GM12891 (cell line): ENCODE measurements at places on chromosomes 7 and 10.
A peak's percentile ranks its signal among the peaks of the same experiment; 100 is the strongest.

DNA sequence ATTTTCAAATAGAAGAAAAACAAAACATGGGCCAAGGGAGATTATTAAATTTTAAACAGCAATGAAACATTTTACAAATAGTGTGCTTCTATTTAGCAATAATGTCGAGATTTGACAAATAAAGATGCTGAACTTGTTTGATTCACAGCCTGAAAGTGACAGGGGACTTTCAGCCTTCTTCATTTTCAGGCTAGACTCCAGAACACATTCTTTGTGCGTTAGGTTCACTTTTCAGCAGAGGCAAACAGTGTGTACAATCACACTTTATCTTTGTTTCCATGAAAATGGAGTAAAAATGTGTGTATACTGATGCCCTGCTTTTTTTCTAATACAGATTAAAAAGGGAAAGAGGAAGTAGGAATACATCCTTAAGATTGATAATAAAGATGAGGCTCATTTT, 35.6 kb downstream of the FAM171A1 start:
- no peak for DNase-seq

DNA sequence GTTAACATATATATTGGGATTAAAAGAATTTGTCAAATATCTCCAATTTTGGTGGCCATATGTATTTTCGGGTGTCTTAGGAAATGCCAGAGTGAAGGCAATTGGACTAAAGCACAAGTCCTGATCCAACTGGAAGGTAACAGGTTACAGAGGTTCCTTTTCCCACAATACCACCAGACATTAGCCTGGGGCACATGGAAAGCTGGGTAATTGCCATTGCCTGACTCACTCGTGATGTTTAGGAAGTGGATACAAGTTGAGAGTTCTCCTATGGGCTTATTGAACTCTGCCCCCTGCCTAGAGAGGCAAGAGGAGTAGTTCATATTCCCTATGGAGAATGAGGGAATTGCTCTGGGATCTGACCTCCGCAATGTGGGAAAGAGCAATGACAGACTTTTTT, 5.7 kb downstream of the DNAH11 start:
- DNase-seq, result no peak

DNA sequence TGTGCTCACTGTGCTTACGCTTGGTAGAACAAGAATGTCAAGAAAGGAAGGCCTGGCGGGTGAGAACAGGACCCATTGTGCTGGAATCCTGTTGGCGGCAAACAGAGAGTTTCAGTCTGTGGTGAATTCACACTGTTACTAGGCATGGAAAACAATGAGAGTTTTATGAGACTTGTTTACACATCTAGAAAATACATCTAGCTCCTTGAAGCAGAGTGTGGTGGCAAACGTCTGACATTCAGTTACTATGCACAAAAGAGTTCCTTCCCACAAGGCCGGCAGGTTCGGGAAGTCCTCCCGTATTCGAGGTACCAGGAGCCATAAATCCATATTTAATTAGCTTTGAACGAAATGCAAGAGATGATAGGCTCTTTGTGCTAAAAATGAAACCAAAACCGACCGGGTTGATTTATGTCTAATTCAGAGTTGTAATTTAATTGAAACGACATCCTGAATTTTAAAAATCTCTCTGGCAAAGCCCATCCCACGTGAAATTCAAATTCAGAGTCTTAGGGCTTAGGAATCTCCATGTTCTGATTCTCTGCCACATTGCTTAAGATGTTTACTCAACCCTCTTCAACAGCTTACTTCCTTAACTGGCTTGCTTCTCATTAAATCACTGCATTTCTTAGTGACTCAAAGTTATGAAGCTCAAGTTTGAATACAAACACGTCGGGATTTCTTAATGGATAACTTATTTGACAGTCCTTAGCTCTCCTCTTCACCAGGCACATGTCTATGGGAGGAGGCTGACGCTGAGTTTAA, 299.9 kb upstream of the PITRM1 start:
- DNase-seq, result no peak

- DNase-seq, result peak; percentile 3
These were observed 60.8 kb downstream of the RHOBTB1 start for GRCh38 chr10:60883187-60883586.

DNA sequence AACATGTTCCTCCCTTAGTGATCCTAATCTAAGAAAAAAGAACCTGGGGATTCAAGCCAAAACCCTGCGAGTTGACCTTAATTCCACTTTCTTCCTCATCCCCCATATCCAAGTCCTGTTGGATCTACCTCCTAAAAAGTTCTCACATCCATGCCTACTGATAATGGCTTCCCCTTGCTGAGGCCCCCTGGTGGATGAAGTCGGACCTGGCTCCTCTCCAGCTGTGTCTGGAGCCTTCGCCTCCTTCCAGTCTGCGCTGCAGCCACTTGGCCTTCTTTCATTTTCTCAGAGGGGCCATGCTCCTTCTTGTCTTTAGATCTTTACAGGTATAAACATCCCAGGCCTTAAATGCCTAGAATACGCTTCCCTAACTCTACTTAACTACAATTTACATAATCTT, 8.1 kb downstream of the PDE1C start:
- DNase-seq, result peak; percentile 16

GRCh38 chr7:116271161-116271913, 61.0 kb downstream of the TES start:
- DNase-seq, result no peak

- DNase-seq, result no peak
These were observed 120.2 kb upstream of the ODAD2 start for GRCh38 chr10:28118985-28119628.

GRCh38 chr7:132977234-132977633, 104.7 kb downstream of the CHCHD3 start:
- DNase-seq, result no peak

GRCh38 chr7:156096771-156097538, 284.7 kb upstream of the SHH start:
- no peak for DNase-seq

DNA sequence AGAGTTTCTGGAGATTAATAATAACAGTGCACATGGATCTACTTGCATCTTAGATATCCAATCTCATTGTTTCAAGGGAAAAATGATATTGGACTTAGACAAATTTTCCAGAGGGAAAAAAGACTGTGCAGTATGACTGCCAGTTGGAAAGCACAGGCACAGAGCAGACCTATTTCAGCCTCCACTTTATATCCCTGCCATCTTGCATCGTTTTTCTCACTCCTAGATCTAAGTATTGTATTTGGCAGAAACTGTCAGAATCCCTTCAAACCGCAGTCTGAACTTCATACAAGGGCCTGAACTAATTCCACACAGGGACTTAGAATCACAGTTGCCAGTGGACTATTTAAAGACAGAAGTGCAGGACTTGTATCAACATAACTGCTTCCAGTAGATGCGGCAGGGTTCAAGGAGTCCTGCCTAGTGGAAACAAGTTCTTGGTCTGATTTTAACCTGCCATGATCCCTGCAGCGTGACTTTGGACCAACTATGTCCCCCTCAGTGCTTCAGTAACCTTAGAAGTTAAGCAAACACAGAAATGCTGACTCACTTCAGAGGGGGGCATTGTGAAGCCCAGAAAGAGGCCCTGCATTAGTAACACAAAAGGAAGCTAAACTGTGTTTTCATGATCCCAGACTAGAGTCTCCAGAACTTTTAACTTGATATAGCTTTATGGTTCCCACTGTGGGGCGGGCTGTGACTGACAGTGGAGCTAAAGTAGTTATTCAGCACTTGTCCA, 95.7 kb upstream of the PALS2 start:
- DNase-seq, result no peak

GRCh38 chr7:117312593-117313580, 10.0 kb downstream of the WNT2 start:
- no peak for DNase-seq

DNA sequence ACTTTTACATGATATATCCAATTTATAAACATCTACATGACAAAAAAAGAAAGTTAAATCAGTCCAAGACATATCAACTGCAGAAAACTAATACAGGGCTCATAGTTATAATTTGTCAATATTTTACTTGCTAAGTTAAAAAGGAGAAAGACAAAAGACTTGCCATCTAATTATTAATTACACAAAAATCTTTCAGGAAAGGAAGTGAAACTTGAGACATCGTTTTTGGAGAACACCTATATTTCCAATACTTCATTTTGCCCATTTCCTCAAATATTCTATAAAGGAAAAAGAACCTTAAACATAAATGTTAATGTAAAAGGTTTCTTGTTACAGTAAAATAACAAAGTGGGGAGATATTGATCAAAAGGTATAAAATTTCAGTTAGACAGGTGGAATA, 148.7 kb downstream of the CACNA2D1 start:
- DNase-seq, result no peak

DNA sequence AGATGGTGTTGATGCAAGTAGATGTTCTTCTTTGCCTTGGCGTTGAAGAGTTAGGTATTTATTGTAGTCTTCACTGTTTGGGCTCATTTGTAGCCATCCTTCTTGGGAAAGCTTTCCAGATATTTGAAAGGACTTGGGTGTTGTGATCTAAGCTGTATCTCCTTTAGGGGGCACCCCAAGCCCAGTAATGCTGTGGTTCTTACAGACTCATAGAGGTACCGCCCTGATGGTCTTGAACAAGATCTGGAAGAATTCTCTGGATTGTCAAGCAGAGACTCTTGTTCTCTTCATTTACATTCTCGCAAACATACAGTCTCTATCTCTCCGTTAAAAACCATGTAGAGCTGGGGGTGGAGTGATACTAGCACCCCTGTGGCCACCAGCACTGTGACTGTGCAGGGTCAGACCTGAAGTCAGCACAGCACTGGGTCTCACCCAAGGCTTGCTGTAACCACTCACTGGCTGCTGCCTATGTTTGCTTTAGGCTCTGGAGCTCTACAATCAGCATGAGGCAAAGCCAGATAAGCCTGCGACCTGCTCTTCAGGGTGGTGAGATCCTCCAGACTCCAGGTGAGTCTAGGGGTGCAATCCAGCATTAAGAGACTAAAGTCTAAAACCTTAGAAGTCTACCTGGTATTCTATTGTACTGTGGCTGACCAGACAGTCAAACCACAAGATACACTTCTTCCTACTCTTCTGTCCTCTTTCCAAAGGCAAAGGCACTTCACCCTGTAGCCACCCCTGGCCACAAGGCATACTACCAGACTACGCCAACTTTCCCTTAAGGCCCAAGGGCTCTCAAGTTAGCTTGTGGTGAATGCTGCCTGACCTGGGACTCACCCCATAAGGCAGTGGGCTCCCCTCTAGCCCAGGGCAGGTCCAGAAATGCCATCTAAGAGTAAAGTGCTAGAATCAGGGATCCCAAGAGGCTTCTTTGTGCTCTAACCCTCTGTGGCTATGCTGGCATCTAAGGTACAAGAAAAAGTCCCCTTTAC, 209.7 kb upstream of the TMEM196 start:
- no peak for DNase-seq

DNA sequence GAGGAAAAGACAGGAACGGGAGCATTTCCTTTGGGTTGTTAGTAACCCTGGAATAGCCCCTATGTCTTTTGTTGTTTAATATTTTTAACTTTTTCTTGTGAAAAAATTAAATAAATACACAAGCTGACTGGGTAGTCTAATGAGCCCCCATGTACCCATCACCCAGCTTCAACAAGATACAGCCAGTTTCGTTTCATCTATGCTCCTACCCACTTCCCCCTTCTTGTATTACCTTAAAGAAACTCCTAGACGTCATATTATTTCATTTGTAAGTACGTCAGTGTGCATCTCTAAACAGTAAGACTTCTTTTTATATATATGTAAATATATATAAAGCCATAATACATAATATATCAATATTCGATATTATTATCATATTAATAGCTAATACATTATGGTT, 42.8 kb upstream of the NUB1 start:
- DNase-seq, result no peak

DNA sequence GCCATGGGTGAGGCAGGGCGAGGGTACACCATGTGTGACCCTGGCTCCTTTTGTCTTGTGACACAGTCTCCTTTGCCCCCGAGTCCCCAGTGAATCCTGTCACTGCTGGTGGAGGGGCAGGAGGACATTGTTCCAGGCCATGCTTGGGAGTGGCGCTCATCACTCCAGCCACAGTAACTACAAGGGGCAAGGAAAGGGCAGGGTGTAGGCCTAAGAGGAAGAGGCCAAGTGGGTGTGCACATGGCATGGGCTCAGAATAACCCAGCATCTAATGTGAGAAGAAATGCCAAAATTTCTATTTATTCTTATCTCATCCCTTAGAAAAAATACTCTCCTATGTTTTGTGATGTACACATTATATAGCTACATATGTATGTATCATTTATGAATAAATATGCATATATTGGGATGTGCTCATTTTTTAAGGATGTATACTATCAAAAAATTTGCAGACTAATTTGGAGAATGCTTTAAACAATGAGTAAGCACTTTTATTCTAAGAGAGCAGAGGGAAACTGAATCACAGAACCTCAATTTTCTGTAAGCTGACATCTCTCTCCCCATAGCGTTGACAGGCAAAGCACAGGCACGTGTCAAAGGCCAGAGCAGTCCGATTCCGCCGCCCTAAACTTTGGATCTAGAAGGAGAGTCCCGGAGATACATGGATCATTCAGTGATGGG, 36.9 kb downstream of the RNF32 start:
- no peak for DNase-seq

GRCh38 chr10:57362811-57363210, 904.9 kb downstream of the IPMK start:
- DNase-seq, result no peak

DNA sequence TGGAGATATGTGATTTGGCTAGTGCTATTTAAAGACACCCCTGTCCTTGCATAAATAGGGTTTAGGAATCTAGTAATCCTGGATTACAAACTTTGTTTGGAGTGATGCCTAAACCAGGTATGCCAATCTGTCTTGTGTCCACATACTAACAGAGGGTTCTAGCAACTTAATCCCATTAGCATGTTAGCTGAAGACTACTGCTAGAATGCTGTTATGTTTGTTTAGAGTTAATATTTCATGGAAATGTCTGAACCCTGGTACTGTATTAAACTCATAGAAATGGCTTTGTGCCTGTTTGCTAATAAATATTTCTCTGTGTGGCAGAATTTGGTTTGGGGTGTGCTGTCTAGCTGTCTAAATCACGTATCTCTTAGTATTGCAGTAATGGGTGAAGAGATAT, 150.8 kb downstream of the PFKFB3 start:
- no peak for DNase-seq

DNA sequence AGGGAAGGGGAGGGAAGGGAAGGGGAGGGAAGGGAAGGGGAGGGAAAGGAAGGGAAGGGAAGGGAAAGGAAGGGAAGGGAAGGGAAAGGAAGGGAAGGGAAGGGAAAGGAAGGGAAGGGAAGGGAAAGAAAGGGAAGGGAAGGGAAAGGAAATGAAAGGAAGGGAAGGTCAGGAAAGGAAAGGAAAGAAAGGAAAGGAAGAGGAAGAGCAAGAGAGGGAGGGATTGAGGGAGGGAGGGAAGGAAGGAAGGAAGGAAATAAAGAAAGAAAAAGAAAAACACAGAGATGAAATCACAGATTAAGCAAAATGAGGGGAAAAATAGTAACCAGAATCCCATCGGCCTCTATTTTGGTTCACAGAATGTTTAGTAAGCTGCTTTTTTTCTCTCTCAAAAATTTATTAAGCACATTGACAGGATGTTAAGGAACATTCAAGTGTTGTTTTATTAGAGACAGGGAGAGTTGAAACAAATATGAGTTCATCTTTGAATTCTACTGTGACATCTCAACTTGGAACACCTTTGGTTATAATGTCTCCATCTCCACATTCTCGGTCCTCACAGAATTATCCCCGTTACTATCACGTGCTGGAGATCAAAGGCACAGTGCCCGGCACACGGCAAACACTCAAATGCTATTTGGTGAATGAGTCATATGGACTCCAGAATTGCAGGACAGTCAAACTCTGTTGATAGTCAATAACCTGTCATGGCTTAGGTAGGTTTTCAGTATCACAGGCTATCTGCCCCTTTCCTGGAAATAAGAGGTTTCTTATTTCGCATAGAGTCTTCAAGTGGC, 52.4 kb downstream of the ABCB1 start:
- DNase-seq, result no peak

- DNase-seq, result no peak
These were observed 1009.4 kb downstream of the TYW1 start for GRCh38 chr7:68005992-68006391.
